ENCODE measurements at places on chromosomes 4 and X.

- DNase-seq: no peak
Observed at GRCh38 chr4:836003-836511, 10.1 kb upstream of the CPLX1 start.

GRCh38 chr4:74522251-74522991, 77.5 kb downstream of the AREG start:
- DNase-seq: no peak

GRCh38 chr4:78684325-78685079, 91.6 kb upstream of the BMP2K start:
- DNase-seq: no peak

- DNase-seq: no peak
Observed at GRCh38 chr4:110959041-110959643, 336.3 kb upstream of the PITX2 start.

GRCh38 chr4:67883458-67883857, 344 bp downstream of the TMPRSS11D start:
- DNase-seq: peak; percentile 84

DNA sequence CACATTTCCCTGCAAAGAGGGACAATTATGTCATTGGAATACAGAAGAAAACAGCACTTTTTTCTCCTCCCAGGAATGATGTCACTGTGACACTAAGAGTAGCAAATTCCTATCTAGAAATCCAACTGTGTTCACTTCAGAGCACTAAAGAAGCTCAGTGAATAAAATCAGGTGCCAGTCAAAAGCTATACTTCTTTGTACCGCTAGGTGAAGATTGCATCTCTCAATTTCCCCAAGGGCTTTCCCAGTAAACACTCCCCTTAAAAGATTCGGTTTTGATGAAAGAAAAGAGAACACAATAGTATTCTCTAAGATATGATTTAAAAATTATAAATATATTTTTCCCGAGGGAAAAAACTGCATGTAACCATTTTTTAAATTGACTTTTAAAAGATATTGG, 104.7 kb upstream of the MID1 start:
- no peak for DNase-seq
